ENCODE measurements at places on chromosomes 2 and 18. TPM values are rescaled to one million over a fixed set of nuclear protein-coding genes. Genes with fewer than 3 reads are reported as not detected.

- no peak overlapping the region for H3K4me3 ChIP-seq
- no peak overlapping the region for H3K27ac ChIP-seq
- H3K4me1 ChIP-seq = no peaks in the 10 kb centered on the region
- no peaks in the 10 kb centered on the region for H3K36me3 ChIP-seq
Measured at GRCh38 chr2:100029460-100029859, 112.9 kb downstream of the AFF3 start.

DNA sequence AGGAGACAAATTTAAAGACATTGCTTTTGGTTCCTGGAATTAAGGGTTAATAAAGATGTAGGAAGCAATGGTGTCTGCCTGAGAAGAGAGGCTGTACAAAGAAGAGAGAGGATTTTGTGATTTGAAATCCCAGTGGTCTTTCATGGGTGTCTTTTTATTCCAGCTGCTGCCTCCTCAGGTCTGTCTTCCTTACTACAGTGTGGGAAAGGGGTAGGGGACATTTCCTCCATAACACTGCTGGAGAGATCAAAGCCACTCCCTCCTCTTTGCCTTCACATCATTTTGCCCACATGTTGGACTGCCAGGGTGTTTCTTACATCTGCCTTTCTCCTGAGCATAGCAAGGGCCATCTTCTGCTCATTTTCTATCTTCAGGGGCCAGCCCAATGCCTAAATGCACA, 348.5 kb downstream of the EN1 start:
- H3K4me3 ChIP-seq = no peak overlapping the region
- no peaks in the 10 kb centered on the region for H3K27me3 ChIP-seq
- no peaks in the 10 kb centered on the region for H3K36me3 ChIP-seq
- DNase-seq = no peak

- H3K36me3 ChIP-seq = peaks cover 10% of the 10 kb centered on the region
- no peak overlapping the region for H3K4me3 ChIP-seq
- DNase-seq = no peak
- peaks cover 5% of the 10 kb centered on the region for H3K4me1 ChIP-seq
Measured at GRCh38 chr2:233142355-233142897, 82.3 kb downstream of the INPP5D start.

- no peaks in the 10 kb centered on the region for H3K36me3 ChIP-seq
- H3K4me3 ChIP-seq = no peak overlapping the region
- no peaks in the 10 kb centered on the region for H3K4me1 ChIP-seq
- H3K27ac ChIP-seq = no peak overlapping the region
- no peaks in the 10 kb centered on the region for H3K27me3 ChIP-seq
Measured at GRCh38 chr2:113854970-113855740, 34.7 kb upstream of the ACTR3 start.

DNA sequence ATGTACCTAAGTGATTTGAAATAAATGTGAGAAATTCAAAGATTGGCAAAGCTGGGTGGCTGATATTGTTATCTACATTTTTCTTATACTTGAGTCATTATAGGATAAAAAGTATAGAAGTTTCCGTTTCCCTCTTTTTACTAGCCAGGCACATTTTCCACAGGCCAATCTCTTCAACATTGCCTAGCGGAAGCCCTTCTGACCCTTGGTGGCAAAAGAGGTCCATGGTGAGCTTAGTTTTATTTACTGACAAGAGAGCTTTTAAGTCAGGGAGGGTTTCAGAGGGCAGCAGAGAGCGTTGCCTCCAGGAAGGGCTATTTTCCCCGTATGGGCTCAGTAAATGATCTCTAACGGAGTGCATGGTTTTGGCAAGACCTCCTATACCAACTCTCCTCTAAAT, 15.1 kb upstream of the RHOB start:
- no peaks in the 10 kb centered on the region for H3K36me3 ChIP-seq
- H3K4me1 ChIP-seq = no peaks in the 10 kb centered on the region
- DNase-seq = no peak
- no peak overlapping the region for H3K4me3 ChIP-seq

DNA sequence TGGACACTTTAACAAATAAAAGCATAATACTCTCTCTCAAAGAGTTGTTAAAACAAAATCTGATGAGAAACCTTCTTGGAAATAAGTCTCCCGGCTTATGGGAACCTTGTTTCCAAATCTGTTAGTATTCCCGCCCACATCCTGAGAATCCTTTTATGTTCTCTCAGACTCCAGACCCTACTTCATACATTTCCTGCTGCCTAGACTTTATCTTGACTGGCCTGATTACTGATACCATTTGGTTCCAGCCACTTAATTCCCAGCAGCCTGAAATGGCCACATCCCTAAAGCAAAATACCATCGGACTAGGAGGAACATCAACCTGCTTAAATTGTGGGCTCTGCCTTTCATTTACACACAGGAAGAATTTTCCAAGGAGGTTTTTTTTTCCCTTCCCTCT, 79.1 kb upstream of the CYP1B1 start:
- H3K4me3 ChIP-seq = no peak overlapping the region
- no peaks in the 10 kb centered on the region for H3K36me3 ChIP-seq
- peaks cover 3% of the 10 kb centered on the region for H3K4me1 ChIP-seq
- H3K27me3 ChIP-seq = no peaks in the 10 kb centered on the region
- no peak overlapping the region for H3K27ac ChIP-seq
- DNase-seq = no peak

GRCh38 chr18:31237142-31237541, 74.5 kb upstream of the DSC1 start:
- no peak overlapping the region for H3K27ac ChIP-seq
- H3K27me3 ChIP-seq = no peaks in the 10 kb centered on the region
- no peak overlapping the region for H3K4me3 ChIP-seq
- no peaks in the 10 kb centered on the region for H3K36me3 ChIP-seq
- no peaks in the 10 kb centered on the region for H3K4me1 ChIP-seq

GRCh38 chr2:55779459-55780421, 86.1 kb upstream of the PNPT1 start:
- no peaks in the 10 kb centered on the region for H3K36me3 ChIP-seq
- no peak for DNase-seq
- H3K4me3 ChIP-seq = no peak overlapping the region
- no peaks in the 10 kb centered on the region for H3K27me3 ChIP-seq

GRCh38 chr2:172470958-172471922, 43.9 kb downstream of the ITGA6 start:
- no peak for DNase-seq
- H3K4me3 ChIP-seq = no peak overlapping the region
- peaks cover 29% of the 10 kb centered on the region for H3K36me3 ChIP-seq
- no peak overlapping the region for H3K27ac ChIP-seq
- H3K27me3 ChIP-seq = no peaks in the 10 kb centered on the region

GRCh38 chr2:1793001-1793867, 48.9 kb upstream of the PXDN start:
- H3K27ac ChIP-seq = no peak overlapping the region
- H3K4me1 ChIP-seq = no peaks in the 10 kb centered on the region
- H3K4me3 ChIP-seq = no peak overlapping the region
- H3K27me3 ChIP-seq = no peaks in the 10 kb centered on the region
- no peak for DNase-seq
- H3K36me3 ChIP-seq = no peaks in the 10 kb centered on the region

DNA sequence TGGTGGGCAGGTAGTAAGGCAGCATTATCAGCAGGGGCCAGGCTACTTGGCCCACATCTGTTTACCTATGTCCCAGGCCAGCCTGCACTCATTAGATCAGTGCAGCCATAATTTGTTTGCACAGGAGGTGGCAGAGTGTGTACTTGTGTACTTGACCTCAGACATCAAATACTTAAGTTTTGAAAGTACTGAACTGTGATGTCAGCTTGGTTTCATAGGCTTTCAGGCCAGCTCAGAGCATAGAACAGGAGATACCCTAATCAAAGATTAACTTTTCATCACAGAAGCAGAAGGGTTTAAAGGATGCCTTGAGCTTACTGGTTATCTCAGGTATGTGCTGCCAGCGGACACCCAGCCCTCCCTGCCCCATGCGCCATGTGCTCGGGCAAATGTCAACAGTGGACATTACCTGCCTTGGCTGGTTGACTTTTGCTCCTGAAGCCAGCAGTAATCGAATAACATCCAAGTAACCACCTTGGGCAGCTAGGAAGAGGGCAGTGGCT, 33.2 kb downstream of the ANKRD29 start:
- H3K4me1 ChIP-seq = no peaks in the 10 kb centered on the region
- no peak for DNase-seq
- H3K27ac ChIP-seq = no peak overlapping the region
- H3K36me3 ChIP-seq = no peaks in the 10 kb centered on the region
- H3K27me3 ChIP-seq = no peaks in the 10 kb centered on the region

DNA sequence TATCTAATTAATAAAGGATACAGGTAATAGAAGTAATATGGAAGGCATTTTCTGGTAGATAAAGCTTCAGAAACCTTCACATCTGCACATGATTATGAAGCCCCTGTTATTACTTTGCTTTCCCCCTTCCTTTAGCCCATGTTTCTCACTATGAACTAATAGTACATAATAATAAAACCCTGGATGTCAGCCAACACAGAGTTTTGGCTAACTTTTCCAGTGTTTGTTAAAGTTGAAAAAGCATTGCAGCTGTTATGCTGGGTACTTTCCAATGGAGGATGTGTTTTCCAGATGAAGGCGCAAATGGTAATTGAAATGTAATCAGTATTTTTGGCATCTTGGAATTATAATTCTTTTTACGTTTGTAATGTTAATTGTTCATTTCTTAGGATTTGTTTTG, 43.5 kb downstream of the SPTBN1 start:
- no peak overlapping the region for H3K27ac ChIP-seq
- no peak for DNase-seq
- H3K36me3 ChIP-seq = no peaks in the 10 kb centered on the region
- peaks cover 3% of the 10 kb centered on the region for H3K4me1 ChIP-seq
- no peak overlapping the region for H3K4me3 ChIP-seq
- H3K27me3 ChIP-seq = no peaks in the 10 kb centered on the region

DNA sequence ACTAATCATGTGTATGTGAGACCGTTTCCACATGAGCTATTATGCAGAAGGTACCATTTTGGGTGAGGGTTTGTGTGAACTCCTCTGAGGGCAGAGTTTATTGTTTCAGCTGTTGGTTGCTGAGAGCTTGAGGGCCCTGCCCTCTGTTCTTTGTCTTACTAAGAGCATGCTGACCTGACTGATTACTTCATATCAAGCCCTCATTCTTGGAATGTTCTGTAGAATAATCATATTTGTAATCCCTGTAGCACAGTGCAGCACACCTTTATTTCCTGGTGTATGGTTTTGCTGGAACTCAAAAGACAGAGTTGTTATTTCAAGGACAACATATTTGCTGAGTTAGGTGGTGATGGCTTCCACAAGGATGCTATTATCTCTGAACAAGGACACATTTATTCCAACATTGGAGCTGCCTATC, 118.5 kb downstream of the GALNT3 start:
- H3K27me3 ChIP-seq = no peaks in the 10 kb centered on the region
- DNase-seq = no peak

The TBR1 gene
- not detected for total RNA-seq

The POMC gene
- 1.6 TPM for total RNA-seq

The FEZ2 gene
- total RNA-seq = 22.0 TPM

The KIF5C gene
- 52.9 TPM for total RNA-seq

The VWA3B gene
- total RNA-seq = not detected

The DSC2 gene
- 24.9 TPM for total RNA-seq

The SLC35F6 gene
- total RNA-seq = 15.7 TPM

The LAMA3 gene
- 0.33 TPM for total RNA-seq

The ZNF24 gene
- 61.0 TPM for total RNA-seq

The SERPINB13 gene
- total RNA-seq = not detected

The SERPINB2 gene
- total RNA-seq = not detected

Data from H9 (cell line).